ENCODE measurements at places on chromosomes 4 and X. TPM values are rescaled to one million over a fixed set of nuclear protein-coding genes. Genes with fewer than 3 reads are reported as not detected.

The SOD3 gene
- total RNA-seq, result not detected

DNA sequence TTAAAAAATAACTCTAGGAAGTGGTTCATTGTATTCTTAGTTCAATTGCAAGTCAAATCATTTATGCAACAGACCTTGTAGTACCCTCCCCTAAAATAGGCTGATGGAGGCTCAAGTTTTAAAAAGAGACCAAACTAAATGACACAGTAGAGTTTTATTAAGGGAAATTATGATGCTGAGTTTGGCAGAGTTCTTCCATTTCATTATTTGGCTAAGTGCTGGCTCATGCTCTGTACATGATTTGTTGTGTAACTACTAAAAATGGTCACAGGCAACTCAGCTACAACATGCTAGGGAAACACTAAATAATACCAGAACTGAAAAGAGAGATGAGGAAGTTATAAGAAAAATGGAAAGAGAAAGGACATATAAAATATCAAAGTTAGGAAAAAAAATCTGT, 96.1 kb upstream of the TFDP3 start:
- H3K27me3 ChIP-seq, result no peaks in the 10 kb centered on the region
- H3K36me3 ChIP-seq, result no peaks in the 10 kb centered on the region
- no peak overlapping the region for H3K4me3 ChIP-seq

GRCh38 chr4:146654687-146655520, 16.2 kb downstream of the POU4F2 start:
- H3K27ac ChIP-seq, result peak overlapping the region; percentile 7
- peaks cover 24% of the 10 kb centered on the region for H3K4me1 ChIP-seq
- H3K27me3 ChIP-seq, result peaks cover 7% of the 10 kb centered on the region
- DNase-seq, result peak; percentile 82

The DTHD1 gene
- not detected for total RNA-seq

- no peak overlapping the region for H3K4me3 ChIP-seq
- H3K36me3 ChIP-seq, result no peaks in the 10 kb centered on the region
- H3K4me1 ChIP-seq, result no peaks in the 10 kb centered on the region
- no peak overlapping the region for H3K27ac ChIP-seq
- no peaks in the 10 kb centered on the region for H3K27me3 ChIP-seq
- DNase-seq, result no peak
These were observed 49.7 kb upstream of the SFRP2 start for GRCh38 chr4:153838564-153838963.

GRCh38 chr4:7845493-7846128, 94.0 kb downstream of the AFAP1 start:
- DNase-seq, result no peak
- peak overlapping the region; percentile 80 for H3K27ac ChIP-seq
- H3K27me3 ChIP-seq, result peaks cover 53% of the 10 kb centered on the region
- peaks cover 81% of the 10 kb centered on the region for H3K4me1 ChIP-seq
- H3K4me3 ChIP-seq, result peak overlapping the region; percentile 39
- peaks cover 16% of the 10 kb centered on the region for H3K36me3 ChIP-seq

The FAAH2 gene
- 1.8 TPM for total RNA-seq

GRCh38 chr4:4248885-4249203, 821 bp upstream of the TMEM128 start:
- peak overlapping the region; percentile 98 for H3K27ac ChIP-seq
- H3K4me3 ChIP-seq, result peak overlapping the region; percentile 98
- H3K4me1 ChIP-seq, result peaks cover 13% of the 10 kb centered on the region
- DNase-seq, result no peak

DNA sequence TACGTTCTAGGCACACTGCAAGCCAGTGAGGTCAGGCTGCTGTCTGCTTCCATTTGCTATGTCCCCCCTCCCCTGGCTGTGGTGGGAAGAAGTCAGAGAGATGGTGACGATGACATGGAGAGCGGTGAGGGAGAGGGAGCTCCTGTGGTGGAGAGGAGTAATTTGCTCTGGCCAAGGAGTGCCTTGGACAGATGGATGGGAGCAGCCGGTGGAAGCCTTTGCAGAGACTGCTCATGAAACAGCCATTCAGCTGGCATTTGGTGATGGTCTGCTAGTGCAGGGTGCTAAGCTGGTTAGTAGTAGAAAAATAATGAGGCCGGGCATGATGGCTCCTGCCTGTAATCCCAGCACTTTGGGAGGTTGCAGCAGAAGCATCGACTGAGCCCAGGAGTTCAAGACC, 124.1 kb downstream of the FHDC1 start:
- H3K4me3 ChIP-seq, result no peak overlapping the region
- peaks cover 5% of the 10 kb centered on the region for H3K27me3 ChIP-seq
- H3K36me3 ChIP-seq, result peaks cover 4% of the 10 kb centered on the region
- H3K27ac ChIP-seq, result peak overlapping the region; percentile 30
- peak; percentile 24 for DNase-seq

GRCh38 chrX:132559101-132559500, 70.3 kb upstream of the MBNL3 start:
- no peak overlapping the region for H3K27ac ChIP-seq
- H3K4me1 ChIP-seq, result no peaks in the 10 kb centered on the region
- no peaks in the 10 kb centered on the region for H3K36me3 ChIP-seq
- H3K4me3 ChIP-seq, result no peak overlapping the region

Data from glutamatergic neuron (in vitro differentiated cells).